ENCODE measurements at places on chromosomes 6 and 20.

DNA sequence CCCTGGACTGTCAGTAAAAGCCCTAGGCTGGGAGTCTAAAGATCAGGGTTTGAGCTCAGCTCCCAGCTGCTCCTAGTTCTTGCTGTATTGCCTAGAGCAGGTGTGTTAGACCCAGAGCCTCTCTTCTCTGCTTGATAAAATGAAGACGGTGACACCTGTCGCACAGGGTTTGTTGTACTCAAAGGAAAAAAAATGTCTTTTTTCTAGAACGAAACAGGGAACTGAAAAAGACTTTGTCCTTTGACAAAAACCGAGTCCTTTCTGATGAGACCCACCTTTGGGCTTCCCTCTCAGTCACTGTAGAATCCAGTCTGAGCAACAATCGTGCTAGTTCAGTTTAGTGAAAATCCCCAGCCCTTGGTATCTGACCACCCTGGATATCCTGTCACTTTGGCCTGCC lies 102.1 kb upstream of the LAMP5 start:
- DNase-seq, result no peak

GRCh38 chr6:114140416-114140815 lies 169.5 kb upstream of the HDAC2 start:
- DNase-seq, result no peak

DNA sequence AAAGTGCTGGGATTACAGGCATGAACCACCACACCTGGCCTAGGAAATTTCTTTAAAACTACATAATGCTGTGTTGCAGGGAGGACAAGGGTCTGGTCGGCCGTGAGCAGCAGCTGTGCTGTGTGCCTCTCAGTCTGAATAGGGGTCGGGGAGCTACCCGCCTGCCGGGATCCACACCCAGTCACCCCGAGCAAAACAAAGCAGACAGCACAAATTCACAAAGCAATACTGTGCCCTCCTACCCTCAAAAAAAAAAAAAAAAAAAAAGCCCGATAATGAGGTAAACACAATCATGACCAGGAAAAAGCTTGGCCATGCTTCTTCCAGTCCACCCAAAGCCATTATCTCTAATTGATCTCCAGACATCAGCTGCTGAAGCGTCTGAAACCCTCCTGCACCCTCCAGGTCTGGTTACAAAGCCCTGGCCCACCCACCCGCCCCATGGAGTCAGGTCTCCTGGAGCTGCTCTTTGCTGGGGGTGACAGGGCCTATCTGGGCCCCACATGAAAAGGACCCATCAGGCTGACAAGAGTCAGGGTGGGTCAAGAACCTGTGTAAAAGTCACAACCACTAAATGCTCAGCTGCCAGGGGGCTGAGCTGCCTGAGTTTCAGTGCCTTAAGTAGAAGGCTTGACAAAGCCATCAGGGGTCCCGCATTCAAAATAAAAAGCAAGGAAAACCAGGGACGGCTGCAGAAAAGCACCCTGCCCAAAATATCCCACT lies 88.2 kb downstream of the NOL4L start:
- DNase-seq, result no peak

DNA sequence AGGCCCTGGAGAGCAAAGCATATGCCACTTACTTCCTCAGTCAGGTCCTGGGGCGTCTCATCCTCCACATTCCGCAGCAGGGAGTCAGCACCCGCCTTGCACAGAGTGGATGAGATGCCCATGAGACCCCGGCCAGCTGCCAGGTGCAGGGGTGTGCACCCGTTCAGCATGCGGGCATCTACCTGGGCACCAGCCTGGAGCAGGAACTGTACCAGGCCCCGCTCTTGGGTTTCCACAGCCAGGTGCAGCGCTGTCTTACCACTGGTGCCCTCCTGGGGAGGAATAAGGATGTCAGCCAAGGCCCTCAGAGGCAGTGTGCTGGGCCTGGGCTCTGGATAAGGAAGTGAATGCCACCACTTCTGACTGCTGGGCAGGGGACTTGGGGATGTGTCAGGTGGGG lies 2.7 kb upstream of the SLC35B2 start:
- no peak for DNase-seq

DNA sequence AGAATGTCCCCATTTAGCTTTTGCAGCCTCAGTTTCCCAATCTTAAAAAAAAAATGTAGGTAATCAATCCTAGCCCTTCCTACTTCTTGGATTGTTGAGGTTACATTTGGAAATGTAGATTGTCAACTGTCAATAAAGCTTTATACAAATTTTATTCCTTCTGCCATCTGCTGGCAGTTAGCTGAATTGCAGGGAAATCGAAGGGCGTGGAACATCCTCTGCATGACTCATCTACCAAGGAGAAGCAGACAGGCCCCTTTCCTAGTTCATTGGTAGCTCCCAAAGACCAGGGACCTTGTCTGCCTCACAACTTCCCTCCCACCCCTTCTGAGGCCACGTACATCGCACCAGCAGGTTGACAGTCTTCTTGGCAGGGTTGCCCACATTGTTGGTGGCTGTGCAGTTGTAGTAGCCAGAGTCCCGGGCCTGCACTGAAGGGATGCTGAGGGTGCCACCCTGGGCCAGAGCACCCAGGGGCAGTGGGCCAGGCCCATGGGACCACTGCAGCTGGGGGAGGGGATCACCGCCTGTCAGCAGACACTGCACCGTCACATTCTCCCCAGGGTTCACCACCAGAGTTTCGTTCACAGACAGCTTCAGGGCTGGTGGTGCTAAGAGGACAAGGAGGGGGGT lies 43.6 kb downstream of the MDGA1 start:
- peak; percentile 31 for DNase-seq

DNA sequence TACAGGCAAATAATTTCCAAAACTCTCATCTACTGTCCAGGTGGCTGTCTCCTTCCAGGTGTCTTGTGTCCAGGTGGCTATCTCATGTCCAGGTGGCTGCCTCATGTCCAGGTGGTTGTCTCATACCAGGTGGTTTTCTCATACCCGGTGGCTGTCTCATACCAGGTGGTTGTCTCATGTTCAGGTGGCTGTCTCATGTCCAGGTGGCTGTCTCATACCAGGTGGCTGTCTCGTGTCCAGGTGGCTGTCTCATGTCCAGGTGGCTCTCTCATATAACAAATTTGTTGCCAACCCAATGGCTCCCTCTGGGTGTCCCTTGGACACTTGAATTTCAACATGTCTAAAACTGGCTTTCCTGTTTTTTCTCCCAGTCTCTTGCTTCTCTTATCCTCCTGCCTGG lies 14.3 kb upstream of the SLC22A3 start:
- DNase-seq, result no peak

- DNase-seq, result no peak
These were observed 7.8 kb upstream of the DUSP22 start for GRCh38 chr6:284486-284885.

DNA sequence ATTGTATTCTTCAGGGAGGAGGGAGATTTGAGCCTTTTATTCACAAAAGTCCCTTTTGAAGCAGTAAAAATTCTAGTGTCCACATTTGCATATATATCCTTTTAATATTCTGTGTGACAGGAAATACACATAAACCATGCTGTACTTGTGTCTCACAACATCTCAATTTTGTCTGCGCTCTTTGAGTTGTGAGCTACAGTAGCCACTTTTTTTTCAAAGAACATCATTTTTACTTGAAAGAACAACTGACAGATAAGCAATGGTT lies 21.3 kb downstream of the LMBRD1 start:
- DNase-seq, result no peak

- DNase-seq, result no peak
These were observed 479.7 kb upstream of the MARCKS start for GRCh38 chr6:113377362-113377942.

GRCh38 chr6:131292145-131292938 lies 157.1 kb downstream of the AKAP7 start:
- no peak for DNase-seq

GRCh38 chr20:24742436-24742835 lies 206.6 kb upstream of the CST7 start:
- DNase-seq, result no peak

DNA sequence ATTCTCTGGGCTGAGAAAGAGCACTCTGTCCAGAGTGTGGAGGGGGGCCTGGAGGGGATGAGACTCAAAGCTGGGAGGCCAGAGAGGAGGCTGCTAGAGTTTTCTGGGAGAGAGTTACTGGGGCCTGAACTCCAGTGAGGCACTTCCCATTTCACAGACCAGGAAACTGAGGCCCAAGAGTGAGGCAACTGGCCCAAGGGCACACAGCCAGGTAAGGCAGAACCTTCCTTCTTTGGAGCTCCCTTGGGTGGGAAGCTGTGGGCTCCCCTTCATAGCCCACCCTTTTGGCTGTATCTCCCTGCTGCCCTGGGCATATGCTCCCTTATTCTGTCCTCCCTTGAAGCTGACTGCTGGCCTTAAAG lies 34.4 kb downstream of the ANGPT4 start:
- no peak for DNase-seq

GRCh38 chr6:65746302-65746701 lies 39.3 kb upstream of the EYS start:
- no peak for DNase-seq
